GM23248 (cell line): ENCODE measurements at places on chromosomes 5 and 9.
A peak's percentile ranks its signal among the peaks of the same experiment; 100 is the strongest.

- peak; percentile 53 for DNase-seq
Measured at GRCh38 chr5:34675857-34676256, 19.7 kb downstream of the RAI14 start.

- DNase-seq: no peak
Measured at GRCh38 chr5:122581629-122582028, 193.3 kb upstream of the SNX2 start.

DNA sequence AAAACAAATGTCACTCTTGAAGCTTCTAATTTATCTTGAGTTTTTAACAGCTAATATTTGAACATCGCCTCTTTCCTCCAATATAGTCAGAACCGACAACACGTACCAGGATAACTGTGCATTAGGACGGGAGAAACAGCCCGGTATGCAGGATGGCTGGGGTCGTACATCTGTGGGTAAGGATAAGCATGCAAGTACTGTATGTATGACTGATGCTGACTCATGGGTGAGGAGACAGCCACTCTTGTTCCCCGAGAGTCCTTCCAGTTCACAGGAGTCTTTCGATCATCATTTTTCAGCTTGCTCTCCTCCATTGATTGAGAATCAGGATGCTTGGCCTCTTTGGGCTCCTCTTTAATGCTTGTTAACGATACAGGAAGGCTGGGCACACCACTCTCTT is 102.3 kb downstream of the ZNF608 start:
- peak; percentile 48 for DNase-seq

DNA sequence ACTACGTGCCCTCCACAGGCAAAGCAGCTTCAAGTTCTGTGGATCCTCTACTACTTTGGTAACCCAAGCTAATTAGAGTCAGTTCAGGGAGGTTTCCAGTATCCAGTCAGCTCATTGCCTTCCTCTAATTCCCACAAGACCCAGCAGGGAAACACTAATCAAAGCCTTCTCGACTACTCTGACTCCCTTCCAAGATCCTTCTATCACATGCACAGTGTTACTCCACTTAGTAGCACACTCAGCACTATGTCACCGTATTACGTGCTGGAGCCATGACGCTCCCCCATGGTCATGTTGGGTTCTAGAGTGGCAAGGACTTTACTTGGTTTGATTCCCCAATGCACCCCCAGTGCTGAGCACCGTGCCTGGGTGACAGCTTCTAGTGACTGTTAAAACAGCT is 53.0 kb downstream of the DCP2 start:
- peak; percentile 91 for DNase-seq

- DNase-seq: peak; percentile 68
Measured at GRCh38 chr5:40781843-40782409, 16.2 kb downstream of the PRKAA1 start.

DNA sequence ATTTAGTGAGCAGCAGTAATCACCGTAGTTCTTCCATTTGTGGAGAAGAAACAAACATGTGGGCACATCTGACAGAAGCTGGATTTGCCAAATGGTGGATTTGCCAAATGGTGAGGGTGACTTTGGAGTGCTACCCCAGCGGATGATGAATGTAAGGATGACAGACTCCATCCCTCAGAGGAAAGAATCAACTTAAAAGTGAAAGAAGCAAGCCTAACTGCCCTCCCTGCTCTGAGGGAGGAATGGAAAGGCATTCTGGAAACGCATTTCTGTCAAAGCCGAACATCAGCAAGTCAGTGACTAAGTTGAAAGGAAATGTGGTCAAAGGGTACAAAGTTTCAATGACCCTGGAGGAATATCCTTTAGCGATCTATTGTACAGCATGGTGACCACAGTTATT is 143.5 kb downstream of the GPBP1 start:
- DNase-seq: no peak

- DNase-seq: no peak
Measured at GRCh38 chr5:138649775-138650174, 74.6 kb upstream of the HSPA9 start.

- DNase-seq: no peak
Measured at GRCh38 chr5:179792612-179793467, 946 bp upstream of the LTC4S start.

DNA sequence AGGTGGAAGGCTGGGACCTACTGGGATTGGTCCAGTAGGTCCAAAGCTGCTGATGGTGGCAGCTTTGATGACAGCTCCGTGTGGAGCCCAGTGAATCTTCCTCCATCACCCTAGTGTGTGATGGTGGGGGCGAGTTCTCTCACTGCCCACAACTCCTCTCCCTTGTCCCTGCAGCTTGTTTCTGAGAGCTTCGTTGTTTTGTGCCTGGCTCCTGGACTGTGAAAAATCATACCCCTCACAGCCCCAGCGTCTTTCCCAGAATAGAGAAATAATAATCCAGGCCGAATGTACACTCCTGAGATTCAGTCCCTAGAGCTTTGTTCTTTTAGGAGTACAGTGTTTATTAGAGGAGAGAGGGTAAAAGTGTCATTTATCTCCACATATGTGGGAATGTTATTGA is 372.2 kb downstream of the ENC1 start:
- no peak for DNase-seq

GRCh38 chr9:91750343-91750742 is 199.7 kb downstream of the ROR2 start:
- DNase-seq: peak; percentile 56

GRCh38 chr9:37583522-37584121 is 7.4 kb upstream of the FBXO10 start:
- DNase-seq: no peak

- DNase-seq: peak; percentile 21
Measured at GRCh38 chr9:33860200-33860871, 43.4 kb downstream of the UBE2R2 start.

- DNase-seq: no peak
Measured at GRCh38 chr5:132342291-132343180, 27.0 kb upstream of the SLC22A5 start.

DNA sequence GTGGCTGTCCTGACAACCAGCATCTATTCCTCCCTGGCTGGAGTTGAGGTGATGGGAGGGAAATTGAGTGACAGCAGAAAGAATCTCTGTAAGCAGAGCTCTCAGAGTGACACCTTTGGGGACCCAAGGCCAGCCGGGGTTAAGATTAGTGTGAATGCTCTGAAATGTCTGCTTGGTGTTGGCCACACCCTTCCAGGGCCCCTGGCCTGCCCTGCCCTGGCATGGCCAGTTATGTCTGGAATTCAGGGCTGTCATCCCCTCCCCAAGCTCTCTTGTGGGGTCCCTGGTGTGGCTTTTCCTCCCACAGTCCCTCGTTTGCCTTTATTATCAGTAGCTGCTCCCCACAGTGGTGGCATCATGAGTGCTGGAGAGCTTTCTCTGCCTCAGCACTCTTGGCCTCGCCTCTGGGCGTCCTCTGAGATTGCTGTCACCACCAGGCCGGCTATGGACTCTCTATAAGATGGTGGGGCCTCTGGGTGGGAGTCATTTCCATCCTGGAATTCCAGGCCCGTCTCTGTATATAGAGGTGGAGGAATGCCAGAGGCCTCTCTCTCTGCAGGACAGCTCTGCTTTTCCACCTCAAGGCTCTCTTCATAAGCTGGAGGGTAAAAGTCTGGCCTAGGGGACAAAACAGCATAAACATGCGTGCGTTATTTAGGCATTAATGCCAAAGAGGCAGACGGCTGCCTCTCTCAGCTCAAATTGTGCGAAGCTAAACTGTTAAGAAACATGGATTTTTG is 3.6 kb downstream of the TMEM252 start:
- DNase-seq: no peak

DNA sequence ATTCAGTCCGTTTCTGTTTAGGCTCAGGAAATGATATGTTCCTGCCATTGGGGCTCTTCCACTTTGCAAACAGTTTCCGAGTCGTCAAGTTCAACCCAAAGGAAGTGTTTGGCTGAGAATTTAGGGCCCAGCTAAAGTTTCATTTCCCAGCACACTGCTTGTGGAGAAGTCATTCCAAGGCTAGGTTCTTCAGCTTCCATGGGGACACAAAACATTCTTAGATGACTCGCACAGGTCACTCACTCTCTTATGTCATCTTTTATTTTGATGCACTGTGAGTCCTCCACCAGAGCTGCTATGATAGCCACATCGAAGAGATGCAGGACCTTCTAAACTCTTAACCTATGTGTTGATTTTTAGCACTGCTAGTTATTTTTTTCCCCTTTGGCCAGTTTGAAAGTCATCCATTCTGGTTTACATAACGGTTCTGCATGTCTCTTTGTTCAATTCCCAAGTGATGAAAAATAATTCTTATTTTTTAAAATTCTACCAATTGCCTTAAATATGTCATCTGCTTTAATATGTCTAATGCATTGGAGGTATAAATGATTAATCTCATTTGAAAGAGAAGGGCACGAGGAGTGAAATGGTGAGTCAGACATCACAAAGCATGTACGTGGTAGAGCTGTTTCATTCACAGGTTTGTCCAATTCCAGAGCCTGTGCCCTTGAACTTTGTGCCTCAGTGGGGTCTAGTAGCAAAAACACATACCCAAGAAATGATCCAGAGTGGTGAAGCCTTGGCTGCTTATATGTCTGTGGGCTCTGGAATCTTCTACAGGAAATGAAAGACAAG is 84.3 kb downstream of the ZNF462 start:
- peak; percentile 7 for DNase-seq

DNA sequence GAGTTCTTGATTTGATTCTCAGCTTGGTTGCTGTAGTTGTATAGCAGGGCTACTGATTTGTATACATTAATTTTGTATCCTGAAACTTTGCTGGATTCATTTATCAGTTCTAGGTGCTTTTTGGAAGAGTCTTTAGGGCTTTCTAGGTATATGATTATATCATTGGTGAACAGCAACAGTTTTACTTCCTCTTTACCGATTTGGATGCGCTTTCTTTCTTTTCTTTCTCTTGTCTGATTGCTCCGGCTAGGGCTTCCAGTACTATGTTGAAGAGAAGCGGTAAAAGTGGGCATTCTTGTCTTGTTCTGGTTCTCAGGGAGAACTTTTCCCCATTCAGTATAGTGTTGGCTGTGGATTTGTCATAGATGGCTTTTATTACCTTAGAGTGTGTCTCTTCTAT is 158.9 kb downstream of the SAXO1 start:
- DNase-seq: no peak

DNA sequence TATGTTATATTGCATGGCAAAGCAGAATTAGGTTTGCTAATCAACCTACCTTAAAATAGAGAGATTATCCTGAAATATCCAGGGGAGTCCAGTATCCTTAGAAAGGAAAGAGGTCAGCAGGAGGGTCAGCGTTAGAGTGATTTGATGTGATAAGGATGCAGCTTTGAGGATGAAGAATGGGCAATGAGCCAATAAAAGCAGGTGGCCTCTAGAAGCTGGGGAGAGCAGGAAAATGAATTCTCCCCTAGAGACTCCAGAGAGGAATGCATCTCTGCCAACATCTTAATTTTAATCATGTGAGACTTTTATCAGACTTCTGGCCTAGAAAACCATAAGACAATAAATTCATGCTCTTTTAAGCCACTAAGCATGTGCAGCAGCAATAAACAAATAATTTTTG is 65.7 kb upstream of the SYK start:
- no peak for DNase-seq

GRCh38 chr9:91966503-91966902 is 16.5 kb upstream of the ROR2 start:
- DNase-seq: peak; percentile 76

DNA sequence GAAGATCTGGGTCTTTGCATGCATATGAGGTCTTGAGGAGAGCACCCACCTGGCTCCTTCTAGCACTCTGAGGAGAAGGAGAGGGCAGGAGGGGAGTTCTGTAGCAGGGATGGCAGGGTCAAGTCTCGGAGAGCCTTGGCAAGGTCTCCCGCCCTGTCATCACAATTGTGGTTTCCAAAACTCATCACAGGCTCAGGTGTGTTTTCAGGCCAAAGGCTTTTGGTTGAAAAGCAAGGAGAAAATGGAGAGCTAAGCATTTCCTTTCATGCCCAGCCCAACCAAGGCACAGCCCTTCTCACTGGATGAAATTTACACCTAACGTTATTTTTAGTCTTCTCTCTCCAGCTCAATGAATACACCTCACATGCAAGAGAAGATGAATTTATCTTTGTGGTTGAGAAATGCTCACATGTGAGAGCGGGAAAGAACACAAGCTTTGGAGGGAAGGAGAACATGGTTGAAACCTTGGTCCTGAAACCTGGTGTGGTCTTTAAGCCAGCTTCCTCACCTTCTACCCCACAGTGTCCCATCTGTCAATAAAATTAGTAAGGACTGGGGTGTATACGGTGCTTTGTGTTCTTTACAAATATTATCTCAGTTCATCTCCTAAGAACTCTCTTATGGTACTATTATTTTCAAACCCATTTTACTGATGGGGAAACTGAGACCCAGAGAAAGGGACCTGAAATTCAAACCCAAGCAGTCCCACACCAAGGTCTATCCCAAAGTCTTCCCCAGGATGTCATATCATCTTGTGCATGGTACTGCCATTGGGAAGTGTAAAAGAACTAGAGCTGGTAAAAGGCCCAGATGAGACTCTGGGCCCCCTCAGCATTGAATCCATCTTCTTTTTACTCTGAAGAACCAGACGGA is 47.8 kb upstream of the CPEB4 start:
- no peak for DNase-seq

- no peak for DNase-seq
Measured at GRCh38 chr9:94639999-94640376, 670 bp upstream of the FBP1 start.

GRCh38 chr9:104088416-104088815 is 5.7 kb upstream of the SMC2 start:
- peak; percentile 22 for DNase-seq

- peak; percentile 92 for DNase-seq
Measured at GRCh38 chr9:33813712-33814641, 3.0 kb upstream of the UBE2R2 start.

DNA sequence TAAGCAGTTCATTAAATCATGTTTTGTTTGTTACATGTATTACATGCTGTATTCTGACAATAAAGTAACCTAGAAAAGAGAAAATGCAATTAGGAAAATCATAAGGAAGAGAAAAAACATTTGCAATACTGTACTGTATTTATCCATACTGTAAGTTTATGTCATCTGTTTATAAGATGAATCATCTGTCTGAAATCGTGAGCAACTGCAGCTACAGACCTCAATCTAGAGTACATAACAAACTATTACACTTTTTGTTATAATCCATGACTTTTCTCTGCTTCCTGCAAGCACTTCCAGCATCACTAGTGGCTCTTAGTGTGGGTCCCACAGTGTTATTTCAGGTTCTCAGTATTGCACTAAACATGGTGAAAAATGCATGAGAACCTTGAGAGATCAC is 144.4 kb upstream of the NR4A3 start:
- peak; percentile 59 for DNase-seq

DNA sequence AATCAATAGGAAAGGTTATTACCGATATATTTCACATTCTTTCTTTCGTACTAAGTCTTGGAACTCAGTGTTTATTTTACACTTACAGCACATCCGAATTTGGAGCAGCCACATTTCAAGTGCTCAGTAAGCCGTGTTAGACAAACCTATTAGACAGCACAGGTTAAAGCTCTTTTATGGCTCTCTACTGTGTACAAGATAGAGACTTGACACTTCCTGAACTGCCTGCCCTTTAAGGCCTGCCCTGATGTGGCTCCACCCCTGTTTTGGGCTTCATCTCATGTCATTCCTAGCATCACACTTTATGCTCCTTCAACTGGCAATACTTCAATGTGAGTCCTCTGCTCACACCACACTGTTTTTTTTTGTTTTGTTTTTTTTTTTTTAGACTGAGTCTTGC is 23.5 kb upstream of the SUSD1 start:
- DNase-seq: no peak

GRCh38 chr9:135898634-135899407 is 8.5 kb downstream of the CAMSAP1 start:
- peak; percentile 77 for DNase-seq

- no peak for DNase-seq
Measured at GRCh38 chr5:138489683-138490061, 24.4 kb downstream of the EGR1 start.

GRCh38 chr5:54275361-54275760 is 35.0 kb downstream of the ARL15 start:
- DNase-seq: peak; percentile 32

- peak; percentile 20 for DNase-seq
Measured at GRCh38 chr5:53537711-53538110, 22.7 kb upstream of the NDUFS4 start.
